ENCODE measurements at places on chromosomes 2 and 18.

DNA sequence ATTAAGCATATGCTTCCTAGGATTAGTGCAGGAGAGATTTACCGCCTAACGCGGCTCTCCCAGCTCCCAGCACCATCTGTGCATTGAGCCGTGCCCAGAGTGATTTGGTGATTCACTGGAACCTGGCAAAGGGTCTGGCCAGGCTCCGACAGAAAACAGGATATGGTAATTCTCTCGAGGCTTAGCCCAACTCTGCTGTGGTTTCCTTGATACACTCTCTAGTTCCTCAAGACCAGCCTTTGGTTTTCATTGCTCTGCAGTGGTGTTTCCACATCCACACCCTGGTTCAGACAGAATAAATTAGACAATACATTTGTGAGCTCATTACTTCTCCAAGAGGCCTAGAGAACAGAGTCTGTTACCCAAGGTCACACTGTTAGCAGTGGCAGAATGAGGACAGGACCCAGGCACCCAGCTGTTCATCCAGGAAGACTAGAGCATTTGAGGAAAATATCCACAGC lies 23.0 kb upstream of the SMAD2 start:
- DNase-seq: peak; percentile 83

DNA sequence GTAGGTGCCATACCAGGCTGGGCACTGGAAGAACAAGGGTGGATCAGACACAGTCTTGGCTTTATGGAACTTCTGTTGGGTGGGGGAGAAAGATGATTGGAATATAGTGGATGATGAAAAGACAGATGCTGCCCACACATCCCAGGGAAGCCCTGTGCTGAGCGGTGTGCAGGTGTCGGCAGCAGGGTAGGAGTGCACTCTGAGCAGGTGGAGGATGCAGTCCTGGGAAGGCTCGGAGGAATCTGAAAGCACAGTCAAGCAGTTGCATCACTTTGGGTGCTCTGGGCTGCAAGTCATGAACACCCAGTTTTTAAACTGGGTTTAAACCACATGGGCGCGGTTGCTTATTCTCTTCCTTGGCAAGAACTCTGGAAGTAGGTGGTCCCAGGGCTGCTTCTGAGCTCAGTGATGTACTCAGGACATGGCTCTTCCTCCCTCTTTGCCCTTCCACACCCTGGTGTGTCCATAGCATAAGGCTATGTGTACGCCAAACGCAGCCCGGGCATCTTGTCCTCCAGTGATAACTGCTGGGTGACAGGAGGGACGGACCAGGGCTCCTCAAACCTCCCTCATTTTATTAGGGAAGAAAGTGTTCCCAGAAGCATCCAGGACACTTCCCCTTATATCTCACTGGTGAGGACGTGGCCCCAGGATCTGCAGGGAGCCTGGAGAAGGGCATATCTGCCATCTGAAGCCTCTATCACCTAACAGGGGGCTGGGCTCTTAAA lies 84.0 kb downstream of the SH3RF3 start:
- no peak for DNase-seq

- DNase-seq: peak; percentile 30
These were observed 322.1 kb upstream of the CHAC2 start for GRCh38 chr2:53445383-53446070.

GRCh38 chr2:166373951-166374350 lies 1.8 kb downstream of the SCN9A start:
- no peak for DNase-seq

- no peak for DNase-seq
These were observed 4.0 kb downstream of the ID2 start for GRCh38 chr2:8685697-8686358.

GRCh38 chr18:6370886-6371635 lies 43.6 kb downstream of the L3MBTL4 start:
- DNase-seq: no peak

DNA sequence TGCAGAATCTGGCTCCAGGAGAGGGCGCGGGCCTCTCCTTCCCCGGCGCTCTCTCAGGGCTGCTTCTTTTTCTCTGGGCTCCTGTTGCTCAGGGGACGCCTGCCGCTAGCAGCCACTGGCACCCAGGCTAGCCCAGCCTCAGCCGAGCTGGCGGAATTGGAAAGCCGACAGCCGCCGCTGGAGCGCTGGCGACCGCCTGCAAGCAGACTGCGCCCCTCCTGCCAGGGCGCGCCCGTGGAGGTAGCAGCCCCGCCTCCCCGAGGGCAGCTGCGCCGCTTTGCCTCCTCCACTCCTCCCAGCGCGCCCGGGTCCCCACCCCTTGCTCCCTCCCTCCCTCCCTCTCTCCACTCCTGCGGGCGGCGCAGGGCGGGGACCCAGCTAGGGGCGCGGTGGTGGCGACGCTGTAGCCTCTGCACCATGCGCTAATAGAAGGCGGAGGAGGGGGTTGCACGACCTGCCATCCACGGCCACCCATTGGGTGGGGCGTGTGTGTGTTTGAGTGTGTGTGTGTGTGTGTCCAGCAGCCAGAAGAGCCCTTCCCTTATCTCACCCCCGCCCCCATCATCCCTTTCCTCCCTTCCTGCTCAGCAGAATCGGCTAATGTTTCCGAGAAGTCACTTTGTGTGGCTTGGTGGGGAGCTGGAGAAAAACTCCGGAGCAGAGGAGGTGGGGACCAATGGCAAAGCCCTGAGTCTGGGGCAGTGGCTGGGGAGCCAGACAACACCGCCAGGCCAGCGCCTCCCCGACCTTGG lies at the start of gene SCN9A:
SCN9A (minus strand) TSS at position 209 of the 752 bp plus-strand sequence. CDS start 64,188 bp downstream, outside the sequence.
- peak; percentile 16 for DNase-seq

DNA sequence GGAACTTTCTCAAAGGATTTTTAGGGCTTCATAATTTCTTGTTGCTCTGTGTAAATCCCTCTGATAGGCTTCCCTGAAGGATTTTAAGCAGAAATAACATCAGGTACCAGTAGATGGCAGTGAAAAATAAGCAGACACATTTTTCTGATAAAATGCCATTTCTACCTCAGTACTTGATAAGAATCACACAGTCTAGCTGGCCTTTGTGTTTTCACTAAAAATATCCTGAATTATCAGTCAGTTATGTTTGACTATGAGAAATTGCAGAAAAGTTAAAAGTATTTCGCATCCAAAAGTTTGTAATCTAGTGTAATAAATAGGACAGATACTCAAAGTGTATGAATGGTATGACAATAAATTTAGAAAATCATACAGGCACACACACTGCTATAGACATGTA lies 68.7 kb downstream of the DNAJC10 start:
- peak; percentile 25 for DNase-seq

GRCh38 chr2:236512267-236512666 lies 57.4 kb upstream of the ACKR3 start:
- DNase-seq: no peak

DNA sequence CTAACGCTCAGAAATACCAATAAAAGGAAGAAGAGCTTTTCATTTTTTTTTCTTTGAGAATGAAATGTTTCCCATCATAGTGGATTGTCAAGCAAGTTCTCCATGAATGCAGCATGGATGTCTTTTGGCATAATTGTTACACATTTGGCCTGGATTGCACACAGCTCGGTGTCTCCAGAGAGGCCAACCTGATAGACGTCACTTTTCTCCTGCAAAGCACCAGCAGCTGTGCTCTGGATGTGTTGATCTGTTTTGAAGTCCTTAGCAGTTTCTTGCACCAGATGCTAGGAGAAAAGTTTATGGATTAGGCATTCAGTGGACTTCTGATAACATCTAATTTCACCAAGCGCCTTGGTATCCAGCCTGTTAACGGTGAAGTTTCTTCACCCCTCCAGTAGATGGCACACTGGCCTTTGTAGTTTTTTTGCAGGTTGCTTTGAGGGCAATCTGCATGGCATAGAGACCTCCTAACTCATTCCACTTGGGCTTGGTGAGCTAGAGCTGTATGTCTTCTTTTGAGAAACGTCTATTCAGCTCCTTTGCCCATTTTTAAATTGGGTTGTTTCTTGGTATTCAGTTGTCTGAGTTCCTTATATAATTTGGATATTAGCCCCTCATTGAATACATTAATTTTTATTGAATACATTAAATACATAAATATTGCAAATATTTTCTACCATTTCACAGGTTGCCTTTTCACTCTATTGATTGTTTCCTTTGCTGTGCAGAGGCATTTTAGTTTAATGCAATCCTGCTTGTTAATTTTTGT lies 59.7 kb downstream of the PTH2R start:
- DNase-seq: no peak

DNA sequence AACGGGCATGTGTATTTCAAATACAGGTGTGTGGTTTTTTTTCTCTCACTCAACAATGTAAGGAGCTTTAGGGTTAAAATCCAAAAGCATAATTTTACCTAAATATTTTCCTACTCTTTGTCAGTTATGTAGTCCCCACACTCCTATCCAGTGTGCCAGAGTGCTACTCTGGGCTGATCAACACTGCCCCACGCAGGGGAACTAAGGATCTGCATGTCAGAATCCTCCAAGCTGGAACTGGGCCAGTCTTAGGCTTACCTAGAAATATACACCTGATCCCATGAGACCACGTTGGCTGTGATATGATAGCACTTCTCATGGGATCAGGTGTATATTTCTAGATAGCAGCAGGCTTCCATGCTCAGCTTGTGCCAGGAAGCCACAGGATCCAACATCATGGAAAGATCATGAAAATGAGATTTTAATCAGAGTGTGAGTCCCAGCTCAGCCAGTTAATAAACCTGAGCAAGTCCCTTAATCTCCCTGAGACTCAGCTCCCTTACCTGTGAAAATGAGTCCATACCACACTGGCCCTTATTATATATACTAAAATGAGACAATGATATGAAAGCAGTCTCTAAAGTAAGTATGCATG lies 29.7 kb downstream of the CCDC141 start:
- DNase-seq: no peak

GRCh38 chr2:65383541-65384488 lies 48.6 kb downstream of the SPRED2 start:
- no peak for DNase-seq

DNA sequence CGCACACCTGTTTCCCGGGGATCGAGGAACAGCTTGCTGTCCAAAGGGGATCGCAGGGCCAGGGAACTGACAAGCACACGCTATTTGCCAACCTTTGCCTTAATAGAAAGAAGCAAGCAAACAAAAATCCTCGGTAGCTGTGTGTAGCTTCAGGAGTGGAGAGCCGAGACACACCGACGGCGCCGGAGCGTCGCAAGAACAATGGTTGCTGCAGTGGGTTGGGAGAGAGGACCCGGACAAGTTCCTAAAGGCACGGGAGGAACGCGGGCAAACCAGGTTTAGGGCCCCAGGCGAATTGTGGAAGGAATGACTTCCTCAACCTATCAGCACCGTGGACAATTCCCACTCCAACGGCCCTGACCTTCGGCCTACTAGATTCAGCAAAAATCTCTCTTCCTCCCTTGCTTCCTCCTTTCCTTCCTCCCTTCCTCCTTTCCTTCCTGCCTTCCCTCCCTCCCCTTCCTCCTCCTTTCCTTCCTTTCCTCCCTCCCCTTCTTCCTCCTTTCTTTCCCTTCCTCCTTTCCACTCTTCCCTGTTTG lies 4.9 kb upstream of the NEUROD1 start:
- no peak for DNase-seq

DNA sequence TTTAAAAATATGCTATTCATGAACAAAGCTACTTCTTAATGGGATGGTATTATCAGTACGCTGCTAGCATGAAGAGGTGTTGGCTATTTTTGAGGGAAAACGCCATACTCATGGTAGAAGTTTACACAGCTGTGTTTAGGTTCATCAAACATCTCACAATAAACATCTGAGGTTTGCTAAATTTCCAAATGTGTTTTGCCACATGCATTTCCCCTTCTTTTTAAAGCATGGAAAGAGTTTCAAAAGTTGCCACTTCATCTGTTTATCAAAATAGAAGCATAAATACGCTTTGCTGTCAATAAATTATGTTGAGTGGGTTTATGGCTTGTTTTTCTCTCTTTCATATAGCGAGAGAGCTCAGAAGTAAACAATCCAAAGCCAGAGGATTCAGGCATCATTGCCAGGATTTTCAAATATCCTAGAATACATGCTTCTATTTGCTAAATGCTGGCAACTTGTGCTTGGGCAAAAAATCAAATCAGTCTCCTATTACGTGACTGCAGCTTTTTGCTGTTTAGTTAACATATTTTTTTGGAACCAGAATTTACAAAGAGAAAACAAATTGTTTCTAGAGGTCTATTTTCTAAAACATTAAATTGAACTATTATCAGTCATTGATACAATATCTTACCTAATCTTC lies 1919.9 kb upstream of the LRRTM1 start:
- no peak for DNase-seq

DNA sequence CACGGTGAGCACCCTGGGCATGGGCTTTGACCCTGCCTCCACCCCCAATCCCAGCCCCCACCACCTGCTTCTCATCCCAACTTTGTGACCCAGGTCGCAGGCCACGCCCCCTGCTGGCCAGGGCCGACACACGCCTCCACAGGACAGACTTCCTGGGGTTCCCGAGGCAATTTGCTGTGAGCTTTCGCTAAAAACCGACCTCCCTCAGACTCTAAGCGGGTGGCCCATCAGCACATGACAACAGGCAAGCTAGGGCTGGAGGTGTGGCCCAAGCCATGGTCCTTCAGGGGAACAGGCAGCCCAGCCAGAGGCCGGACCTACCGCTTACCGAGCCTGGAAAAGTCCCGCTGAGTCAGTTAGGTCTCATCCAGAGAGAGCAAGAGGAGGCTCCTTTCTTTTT lies 31.9 kb downstream of the C1QL2 start:
- no peak for DNase-seq

GRCh38 chr2:31983762-31984467 lies 26.9 kb downstream of the MEMO1 start:
- no peak for DNase-seq

GRCh38 chr2:32865399-32866068 lies 81.2 kb upstream of the LTBP1 start:
- DNase-seq: peak; percentile 85

- no peak for DNase-seq
These were observed 149.0 kb downstream of the LNPK start for GRCh38 chr2:175852879-175853615.

DNA sequence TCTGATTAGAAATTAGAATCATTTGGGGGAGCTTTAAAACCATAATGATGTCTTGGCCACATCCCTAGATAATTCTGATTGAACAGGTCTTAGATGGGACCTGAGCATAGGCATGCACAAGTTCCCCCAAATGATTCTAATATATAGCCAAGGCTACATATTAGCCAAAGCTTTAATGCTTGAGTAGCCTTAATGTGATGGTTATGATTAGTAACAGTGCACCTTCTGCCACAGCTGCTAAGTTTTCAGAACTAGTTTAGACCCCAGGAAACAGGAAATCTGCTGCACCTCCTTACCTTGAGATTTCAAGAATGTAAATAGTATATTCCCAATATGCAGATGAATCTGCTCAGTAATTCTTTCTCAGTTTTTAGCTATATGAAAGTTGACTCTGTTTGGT lies 119.8 kb downstream of the PTPN4 start:
- no peak for DNase-seq
